Stimulated activated CD4-positive, alpha-beta T cell treated with anti-CD3 and anti-CD28 coated beads, Interleukin-15, amount 100 ng/mL, for 1 hour (primary cell): ENCODE measurements at places on chromosomes 6 and 20.

- no peak for DNase-seq
Measured at GRCh38 chr6:49516147-49516505, 16.4 kb downstream of the GLYATL3 start.

DNA sequence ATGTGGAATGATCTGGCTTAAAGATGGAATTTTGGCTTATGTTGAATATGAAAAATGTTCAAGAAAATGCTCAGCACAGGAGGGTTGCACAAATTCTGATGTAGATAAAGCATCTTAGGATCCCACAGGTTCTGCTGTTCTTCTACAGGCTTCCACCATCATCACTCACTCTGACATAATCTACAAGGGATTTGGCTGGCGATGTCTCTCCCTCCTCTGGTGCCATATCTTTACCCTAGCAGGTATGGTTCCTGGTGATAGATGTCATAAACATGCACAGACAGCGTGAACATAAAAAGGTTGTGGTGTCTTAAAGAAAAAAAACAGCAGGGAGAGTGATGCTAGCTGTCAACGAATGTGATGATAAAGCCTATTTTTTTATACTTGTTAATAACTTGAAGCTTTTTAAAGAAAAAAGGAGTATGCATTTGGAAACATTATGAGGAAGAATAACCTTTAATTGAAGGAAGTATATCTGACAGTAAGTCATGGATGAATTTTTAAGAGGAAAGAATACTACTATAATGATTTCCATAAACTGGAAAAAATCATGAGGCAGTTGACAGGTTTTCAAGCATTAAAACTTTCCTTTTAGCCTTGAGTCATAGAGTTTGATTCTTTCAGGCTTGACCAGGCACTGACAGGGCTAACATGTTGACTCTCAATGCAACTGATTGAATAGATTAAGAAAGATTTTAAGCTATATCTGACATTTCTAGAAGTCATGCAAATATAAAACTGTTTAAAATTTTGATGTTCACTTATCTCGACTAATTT, 50.1 kb downstream of the OGFRL1 start:
- DNase-seq = no peak

DNA sequence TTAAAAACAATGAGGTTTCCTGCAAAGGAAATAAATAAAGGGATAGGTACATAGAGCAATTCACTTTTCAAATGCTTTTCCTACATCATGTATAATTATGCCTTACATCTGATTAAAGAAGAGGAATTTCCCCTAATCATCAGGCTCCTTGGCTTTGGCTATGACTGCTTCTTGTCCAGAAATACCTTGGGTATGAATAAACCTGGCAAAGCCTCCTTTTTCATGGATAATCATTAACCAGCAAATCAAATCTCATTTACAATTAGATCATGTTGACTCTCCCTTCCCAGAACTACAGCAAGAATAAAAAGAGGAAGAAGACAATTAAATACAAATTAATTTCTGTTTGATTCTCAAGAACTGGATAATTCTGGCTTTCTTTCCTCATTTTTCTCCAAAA, 58.0 kb upstream of the CD2AP start:
- no peak for DNase-seq

DNA sequence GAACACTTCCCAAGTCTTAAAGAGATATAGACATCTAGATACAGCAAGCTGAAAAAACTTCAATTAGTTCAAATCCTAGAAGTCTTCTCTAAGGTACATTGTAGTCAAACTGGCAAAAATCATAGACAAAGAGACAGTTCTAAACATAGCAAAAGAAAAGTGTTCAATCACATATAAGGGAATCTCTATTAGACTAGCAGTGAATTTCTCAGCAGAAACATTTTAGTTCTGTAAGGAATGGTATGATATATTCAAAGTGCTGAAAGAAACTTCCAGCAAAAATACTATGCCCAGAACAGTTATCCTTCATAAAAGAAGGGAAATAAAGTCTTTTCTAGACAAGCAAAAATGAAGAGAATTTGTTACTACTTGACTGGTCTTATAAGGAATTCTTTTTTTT, 186.3 kb upstream of the SYNCRIP start:
- DNase-seq = no peak
